ENCODE measurements at places on chromosomes 3 and 15.
A peak's percentile ranks its signal among the peaks of the same experiment; 100 is the strongest.

DNA sequence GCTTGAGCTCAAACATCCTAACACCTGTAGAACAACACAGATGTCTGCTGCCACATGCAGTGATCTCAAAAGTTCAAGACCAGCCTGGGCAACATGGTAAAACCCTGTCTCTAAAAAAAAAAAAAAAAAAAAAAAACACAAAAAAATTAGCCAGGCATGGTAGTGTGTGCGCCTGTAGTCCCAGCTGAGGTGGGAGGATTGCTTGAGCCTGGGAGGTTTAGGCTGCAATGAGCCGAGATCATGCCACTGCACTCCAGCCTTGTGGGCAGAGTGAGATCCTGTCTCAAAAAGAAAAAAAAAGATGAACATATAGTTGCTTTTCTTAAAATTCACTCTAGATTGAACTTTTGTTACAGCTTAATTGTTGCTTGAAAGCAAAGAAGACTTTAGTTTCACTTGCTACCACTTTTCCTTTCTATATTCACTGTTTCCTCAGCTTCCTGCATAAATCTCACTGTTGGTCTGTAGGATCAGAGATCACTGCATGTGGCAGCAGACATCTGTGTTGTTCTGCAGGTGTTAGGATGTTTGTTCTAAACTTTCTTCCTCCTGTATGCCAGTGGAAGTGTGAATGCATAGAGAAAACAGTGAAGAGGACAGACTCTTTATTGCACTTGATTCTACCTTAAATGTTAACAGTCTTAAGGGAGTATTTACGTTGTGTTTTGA, 12.6 kb downstream of the RAB11A start:
- DNase-seq = no peak

DNA sequence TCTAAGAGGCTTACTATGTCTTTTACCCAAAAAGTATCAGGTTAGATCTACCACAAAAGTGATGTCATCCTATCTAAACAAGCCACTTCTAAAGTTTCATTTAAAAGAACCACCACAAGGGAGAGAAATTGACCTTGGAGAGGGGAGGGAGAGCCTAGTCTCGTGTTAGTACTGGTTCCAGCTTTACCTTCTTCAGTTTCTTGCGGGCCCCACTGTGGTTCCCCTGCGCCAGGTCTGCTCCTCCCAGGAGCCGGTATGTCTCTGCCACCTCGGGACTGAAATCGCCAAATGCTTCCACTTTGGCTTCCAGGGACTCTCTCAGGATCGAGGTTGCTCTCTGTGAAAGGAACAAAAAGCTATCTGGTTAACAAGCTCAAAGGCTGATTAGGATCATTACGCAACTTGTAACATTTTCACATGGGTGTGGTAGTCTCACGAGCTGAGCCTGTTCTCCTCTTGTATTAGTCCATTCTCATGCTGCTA, 51.1 kb downstream of the SYNM start:
- no peak for DNase-seq

DNA sequence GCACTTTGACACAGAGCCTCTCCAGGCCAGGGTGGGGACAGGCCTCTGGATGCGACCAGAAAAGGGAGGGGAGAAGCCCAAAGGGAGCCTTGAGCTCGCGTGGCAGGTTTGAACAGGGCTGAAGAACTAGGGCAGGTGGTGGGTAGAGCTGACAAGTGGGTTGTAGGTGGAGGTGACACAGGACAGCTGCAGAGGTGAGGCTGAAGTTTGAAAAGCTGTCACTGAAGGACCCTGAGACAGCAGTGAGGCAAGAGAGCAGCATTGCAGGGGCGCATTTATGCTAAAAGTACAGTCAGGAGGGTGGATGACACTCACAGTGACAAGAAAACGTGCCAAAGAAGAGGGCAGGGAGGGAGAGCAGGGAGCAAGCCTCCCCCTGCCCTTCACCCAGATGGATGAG, 21.8 kb upstream of the EPB42 start:
- no peak for DNase-seq

GRCh38 chr3:194447657-194448056, 39.1 kb downstream of the ATP13A3 start:
- no peak for DNase-seq

DNA sequence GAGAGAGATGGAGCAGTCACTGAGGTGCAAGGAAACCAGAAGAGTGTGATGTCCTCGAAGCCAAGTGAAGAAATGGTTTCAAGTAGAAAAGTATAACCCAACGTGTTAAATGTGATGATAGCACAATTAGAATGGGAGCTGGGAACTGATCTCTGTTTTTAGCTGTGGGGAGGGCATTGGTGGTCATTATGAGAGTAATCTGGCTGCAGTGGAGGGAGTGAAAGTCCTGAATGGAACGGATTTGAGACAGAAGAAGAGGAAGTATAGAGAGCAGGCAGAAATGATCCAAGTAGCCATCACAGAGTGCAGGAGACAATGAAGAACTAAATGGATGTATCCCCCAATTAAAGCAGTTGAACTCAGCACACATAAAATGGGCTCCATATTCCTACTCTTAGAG, 235.3 kb downstream of the IGSF11 start:
- DNase-seq = no peak

GRCh38 chr15:99123713-99124451, 19.0 kb downstream of the SYNM start:
- no peak for DNase-seq

- no peak for DNase-seq
Observed at GRCh38 chr15:58840048-58840447, 68.9 kb downstream of the MINDY2 start.

GRCh38 chr15:36430726-36431265, 148.6 kb upstream of the CDIN1 start:
- no peak for DNase-seq

GRCh38 chr3:15800780-15801179, 3.0 kb upstream of the ANKRD28 start:
- no peak for DNase-seq

GRCh38 chr3:9217784-9218513, 31.5 kb downstream of the SRGAP3 start:
- DNase-seq = no peak

GRCh38 chr3:72338942-72339669, 509.1 kb downstream of the SHQ1 start:
- DNase-seq = peak; percentile 61

Measured in stimulated activated CD4-positive, alpha-beta T cell treated with anti-CD3 and anti-CD28 coated beads, TNF-alpha, amount 100 ng/mL, for 48 hours (primary cell).